IMR-90 (cell line): ENCODE measurements at places on chromosomes 4 and X.

DNA sequence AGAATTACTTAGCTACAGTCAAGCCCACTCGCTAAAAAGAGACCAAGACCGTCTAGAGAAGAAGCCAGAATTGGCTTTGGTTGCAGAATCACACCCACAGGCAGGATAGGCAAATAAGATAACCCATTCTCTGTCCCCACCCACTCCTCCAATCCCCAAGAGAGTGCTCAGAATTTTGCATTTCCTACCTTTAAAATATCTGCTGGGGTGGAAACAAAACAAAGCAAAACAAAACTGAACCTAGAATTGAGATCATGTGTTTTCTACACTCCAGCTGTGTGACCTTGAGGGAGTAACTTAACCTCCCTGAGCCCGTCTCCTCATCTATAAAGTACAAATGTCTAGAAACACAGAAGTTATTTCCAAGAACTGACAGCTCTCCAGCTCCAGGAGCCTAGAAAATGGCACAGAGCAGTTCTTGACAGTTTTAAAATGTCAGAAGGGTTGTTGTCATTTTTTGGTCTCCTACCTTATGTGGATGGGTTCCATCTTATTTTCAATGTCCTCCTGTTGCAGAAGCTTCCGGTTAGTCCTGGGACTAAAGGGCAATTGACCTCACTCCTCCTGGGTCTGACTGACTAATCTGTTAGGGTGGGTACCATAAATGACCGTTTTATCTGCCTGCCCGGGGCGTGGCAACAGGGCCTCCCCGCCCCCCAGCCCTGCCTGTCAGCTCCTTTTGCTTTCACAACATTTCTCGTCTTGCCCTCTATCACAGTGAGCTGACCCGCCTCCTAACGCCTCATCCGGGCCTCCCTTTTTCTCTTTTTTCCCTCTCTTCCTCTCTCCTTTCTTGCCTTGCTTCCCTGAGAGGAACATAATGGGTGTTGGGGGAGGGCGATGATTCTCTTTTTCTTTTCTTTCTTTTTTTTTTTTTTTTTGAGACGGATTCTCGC, 114.0 kb downstream of the RBM47 start:
- DNase-seq, result no peak

- no peak for DNase-seq
Observed at GRCh38 chrX:106247162-106247561, 79.1 kb downstream of the PWWP3B start.

DNA sequence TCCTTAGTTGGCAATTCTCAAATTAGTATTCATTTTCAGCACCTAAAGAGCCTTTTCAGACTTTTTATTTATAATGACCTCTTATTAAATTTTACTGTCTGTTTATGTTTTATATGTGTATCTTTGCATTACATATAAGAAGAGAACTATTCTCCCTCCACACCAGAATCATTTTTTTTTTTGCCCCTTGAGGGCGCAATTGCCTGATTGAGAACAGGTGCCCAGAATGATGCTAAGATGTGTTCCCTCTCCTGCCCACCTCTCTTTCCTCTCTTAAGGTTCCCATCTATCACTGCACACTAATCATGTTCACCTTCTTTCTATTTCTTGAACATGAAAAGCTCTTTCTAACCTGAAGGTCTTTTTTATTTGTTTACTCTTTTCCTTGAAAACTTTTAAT, 44.2 kb upstream of the ADAM29 start:
- no peak for DNase-seq

GRCh38 chr4:7697343-7697742, 242.3 kb downstream of the AFAP1 start:
- no peak for DNase-seq

- no peak for DNase-seq
Observed at GRCh38 chr4:35689870-35690269, 554.4 kb downstream of the ARAP2 start.

DNA sequence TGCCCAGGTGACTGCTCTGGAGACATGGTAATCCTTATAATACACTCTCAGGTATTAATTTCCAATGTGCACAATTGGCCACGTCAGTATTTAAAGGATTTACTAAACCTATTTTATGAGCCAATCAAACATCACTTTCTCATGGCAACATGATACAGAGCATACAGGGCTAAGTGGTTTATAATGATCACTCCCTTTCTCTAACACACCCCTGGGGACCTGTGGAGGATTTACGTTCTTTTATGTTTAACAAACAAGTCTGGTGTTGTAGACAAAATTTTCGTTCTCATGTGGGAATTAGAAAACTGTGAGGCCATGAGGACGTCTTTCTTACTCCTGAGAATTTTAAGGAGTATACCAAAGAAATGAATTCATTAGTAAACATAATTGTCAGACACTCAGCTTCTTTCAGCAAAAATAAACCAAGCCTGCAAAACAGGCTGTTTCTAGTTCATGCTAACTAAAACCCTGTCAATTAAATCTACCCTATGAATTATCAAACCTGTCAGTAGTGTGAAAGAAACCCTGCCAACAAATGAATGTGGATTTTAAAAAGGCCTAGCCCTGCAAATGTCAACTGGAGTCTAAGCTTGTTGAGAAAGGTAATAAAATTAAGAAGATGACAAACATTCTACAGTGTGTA, 155.8 kb downstream of the PDGFC start:
- no peak for DNase-seq
